ENCODE measurements at places on chromosomes 6 and 20.

GRCh38 chr6:33075568-33076405 lies at the start of gene HLA-DPB1:
TSS of gene HLA-DPB1 (plus strand) at chr6:33075990. CDS start at chr6:33076042, 52 bp downstream.
- DNase-seq: no peak

GRCh38 chr20:51425347-51426106 lies 117.0 kb downstream of the NFATC2 start:
- no peak for DNase-seq

DNA sequence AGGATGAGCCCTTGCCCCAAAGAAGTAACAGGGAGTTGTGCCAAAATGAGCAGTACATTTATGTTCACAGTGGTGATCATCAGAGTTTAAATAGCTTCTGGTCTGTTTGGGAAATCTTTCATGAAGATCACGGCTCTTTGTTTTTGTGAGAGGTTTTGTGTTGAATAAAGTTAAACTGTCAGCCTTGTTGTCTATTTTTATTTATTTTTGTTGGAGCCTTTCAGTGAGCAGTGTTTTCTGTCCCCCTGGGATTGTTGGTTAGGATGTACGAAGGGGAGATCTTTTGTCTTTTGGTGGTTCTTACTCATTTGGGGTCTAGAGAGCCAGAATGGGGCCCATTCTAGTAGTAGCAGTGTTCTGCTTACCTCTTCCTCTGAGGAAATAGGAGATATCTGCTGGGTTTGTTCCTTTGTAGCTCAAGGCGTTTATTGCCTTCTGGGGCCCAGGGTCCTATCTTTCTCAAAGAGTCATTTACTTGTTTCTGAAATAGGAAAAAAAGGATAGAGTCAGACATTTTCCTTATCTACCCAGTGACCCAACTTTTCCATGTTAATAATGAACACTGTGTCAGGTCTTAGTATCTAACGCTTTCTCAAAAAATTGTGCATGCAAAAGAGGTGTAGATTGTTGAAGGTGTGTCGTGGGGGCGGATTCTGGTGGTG lies 157.4 kb downstream of the JARID2 start:
- DNase-seq: no peak

- no peak for DNase-seq
These were observed 21.7 kb downstream of the YTHDF1 start for GRCh38 chr20:63194007-63194796.

DNA sequence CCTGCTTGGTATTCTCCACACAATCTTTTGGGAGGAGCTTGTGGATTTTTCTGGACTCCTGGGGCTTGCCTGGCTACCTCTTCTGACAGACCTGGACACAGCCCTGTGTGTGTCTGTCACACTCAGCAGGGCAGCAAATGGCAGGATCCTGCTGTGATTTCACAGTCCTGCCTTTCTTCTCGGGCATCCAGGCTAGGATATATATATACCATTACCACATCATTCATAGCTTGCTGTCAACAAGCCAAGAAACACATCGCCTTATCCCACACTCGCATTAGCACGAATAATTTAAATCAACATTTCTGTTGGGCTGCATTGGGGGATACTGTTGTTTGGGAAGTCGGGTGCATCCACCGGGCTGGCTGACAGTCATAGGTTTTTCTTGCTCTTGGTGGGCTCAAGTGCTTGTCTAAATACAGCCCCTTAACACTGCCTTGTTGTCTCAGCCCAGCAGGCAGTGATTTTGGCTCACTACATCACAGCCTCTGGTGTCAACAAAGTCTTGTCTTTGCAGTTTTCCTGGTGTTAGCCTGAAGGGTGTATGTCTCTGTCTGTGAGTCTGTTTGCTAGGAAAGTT lies 154.9 kb upstream of the FERMT1 start:
- no peak for DNase-seq

GRCh38 chr6:134863763-134864510 lies 86.0 kb downstream of the ALDH8A1 start:
- DNase-seq: no peak

DNA sequence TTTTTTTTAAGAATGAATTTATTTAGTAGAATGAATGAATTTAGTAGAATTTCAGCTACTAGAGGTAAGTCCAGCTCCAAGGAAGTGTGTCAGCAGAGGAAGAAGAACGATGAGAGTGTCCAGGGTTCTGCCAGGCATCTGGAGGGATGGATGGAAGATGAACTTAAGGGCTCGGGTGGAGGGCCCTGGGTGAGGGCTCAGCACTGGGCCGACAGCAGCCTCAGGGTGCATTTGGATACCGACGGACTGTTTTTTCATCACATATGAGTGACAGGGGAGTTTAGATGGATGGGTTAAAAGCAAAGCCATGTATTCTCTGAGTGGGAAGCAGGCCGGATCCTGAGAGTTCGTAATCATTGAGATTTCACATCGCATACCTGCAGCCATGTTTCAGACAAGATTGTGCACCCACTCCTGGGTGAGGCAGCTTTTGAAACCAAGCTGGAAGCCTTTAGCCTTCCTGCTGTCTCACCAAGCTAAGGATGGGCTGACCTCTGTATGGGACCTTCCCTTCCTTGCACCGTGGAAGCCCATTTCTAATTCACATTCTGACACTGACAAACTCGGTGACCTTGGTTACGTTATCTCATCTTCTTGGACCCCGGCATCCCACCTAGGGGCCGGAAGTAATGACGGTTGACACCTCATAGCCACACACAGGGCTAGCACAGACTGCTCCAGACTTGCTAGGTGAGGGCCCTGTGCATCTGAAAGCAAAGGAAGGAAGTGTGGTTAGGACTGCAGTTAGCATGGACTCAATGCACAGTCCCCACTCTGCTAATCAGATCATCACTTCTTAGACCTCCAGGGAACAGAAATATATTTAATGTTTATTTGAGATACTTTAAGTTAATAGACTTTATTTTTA lies 228.5 kb downstream of the SLC24A3 start:
- no peak for DNase-seq

- no peak for DNase-seq
These were observed 55.1 kb upstream of the APCDD1L start for GRCh38 chr20:58570204-58570859.

GRCh38 chr6:81792826-81793225 lies 40.3 kb upstream of the TENT5A start:
- no peak for DNase-seq

- no peak for DNase-seq
These were observed 87.7 kb downstream of the HIVEP2 start for GRCh38 chr6:142857233-142857761.

DNA sequence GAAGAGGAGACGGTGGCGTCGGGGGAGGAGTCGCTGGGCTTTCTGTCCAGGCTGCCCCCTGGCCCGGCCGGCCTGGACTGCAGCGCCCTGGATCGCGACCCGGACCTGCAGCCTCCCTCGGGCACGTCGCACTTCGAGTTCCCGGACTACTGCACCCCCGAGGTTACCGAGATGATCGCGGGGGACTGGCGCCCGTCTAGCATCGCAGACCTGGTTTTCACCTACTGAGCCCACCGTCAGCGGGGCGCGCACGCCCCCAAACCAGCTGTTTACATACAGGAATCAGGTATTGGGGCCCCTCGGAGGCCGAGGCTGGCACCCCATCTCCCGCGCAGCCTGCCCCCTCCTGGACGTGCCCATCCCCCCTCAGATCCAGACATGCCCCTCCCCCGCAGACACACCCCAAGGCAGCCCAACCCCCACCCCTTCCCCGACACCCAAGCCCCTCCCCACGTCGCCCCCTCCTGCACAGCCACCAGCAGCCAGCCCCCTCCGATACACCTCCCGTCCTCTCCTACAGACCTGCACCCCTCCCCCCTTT lies 1.4 kb downstream of the SOX12 start:
- DNase-seq: peak; percentile 52

- no peak for DNase-seq
These were observed 28.8 kb downstream of the METTL24 start for GRCh38 chr6:110329348-110329713.

DNA sequence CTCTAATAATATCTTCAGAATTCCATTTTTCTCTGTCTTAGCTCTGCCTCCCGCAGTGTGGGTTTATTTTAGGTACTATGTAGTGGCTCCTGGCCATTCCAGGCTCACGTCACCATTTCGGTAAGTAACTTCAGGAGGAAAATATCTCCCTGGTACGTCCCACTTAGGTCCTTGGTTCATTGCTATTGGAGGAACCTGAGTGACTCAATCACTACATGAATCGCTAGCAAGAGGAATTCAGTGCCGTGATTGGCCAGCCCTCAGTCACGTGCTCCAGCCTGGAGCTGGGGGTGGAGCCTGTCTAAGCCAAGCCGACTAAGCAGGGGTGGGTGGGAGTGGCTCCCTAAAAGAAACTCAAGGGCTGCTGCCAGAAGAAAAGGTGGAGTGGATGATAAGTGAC lies 67.3 kb upstream of the E2F3 start:
- DNase-seq: no peak

DNA sequence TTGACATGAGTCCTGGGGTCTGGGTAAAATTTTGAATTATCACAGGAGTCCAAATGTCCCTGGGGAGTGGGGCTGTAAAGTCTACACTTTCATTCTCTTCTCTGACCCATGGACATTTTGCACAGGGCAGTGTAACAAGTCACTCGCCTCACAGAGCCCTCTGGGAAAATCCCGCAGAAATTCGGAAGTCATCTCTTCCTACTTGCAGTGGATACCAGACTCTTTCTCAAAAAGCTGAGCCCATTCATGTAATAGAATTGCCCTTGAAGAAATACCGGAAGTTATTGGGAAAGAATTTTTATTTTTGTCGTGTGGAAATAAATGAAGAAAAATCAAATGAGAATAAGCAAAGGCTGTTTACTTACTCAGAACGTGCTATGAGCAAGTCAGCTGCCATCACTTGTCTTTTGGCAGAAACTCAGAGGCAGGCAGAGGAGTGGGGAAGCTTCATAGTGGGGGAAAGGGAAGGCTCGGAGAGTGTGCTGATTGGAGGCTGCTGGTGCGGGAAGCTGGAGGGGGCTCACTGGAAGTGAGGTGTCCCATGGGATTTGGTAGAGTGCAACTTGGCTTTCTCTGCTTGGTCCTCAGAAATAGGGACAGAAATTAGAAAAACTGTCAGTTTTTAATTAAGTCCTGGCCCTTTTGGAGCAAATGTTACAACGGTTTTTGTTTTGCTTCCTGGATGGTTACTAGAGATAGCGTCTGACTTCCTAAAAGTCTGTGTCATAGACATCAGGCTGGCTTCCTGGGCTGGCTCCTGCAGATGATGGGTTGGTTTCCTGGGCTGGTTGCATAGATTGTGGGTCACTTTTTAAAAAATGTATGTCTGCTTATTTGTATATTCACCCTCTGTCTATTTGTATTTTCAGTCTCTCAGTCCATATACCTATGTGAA lies 79.8 kb upstream of the EEF1E1 start:
- no peak for DNase-seq

GRCh38 chr6:149934249-149935156 lies 7.3 kb upstream of the ULBP2 start:
- no peak for DNase-seq

DNA sequence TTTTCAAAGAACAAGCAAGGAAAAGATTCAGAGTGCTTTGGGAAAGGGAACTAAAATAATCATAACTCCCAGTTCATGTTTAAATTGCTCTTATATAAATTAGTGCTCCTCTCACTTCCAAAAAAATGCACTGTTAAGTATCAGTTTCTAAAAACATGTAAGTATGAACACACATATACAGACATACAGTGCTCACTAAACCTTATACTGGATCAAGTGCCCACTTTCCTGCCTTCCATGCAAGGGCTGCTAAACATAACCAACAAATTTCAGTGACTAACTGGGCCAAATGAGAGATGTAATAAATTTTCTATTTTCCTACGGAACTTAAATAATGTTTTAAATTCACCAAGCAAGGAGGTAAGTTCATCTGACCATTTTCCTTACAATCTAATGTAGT lies 6.4 kb downstream of the TFAP2A start:
- no peak for DNase-seq

GRCh38 chr6:111185954-111186353 lies 98.7 kb downstream of the SLC16A10 start:
- DNase-seq: no peak

DNA sequence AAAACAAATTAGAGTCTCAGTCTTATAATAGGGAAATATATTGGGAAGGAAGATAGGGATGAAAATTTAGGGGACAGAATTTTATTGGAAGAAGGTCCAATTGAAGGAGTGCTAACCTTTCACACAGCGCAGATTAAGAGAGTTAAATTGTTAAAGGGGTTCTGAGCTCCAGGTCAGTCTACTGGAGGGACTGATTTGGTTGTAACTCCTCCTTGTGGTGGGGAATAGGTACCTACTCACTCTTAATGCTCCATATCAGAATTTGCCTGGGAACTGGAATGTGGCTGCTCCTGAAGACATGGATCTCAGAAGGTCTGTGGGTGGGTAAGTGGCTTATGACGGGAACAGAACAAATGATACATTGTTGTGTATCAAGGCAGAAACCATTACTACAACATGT lies 143.5 kb downstream of the FLRT3 start:
- no peak for DNase-seq

DNA sequence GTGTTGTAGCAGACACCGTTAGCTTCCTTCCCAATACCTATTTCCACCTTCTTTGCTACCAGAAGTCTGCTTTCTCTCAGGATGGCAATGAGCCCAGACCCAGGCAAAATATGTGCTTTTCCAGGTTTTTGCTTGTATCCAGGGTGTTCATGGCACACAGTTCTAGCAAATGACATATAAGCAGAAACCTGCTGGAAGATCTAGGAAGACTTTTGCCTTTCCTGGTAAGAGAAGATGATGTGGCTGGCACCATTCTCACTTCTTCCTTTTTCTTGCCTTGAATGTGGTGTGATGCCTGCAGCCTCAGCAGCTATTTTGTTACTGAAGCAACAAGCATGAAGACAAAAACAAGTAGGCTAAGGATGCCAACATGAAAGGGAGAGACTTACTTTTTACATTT lies 19.2 kb upstream of the TBC1D22B start:
- no peak for DNase-seq

- peak; percentile 40 for DNase-seq
These were observed at the start of gene PERP for GRCh38 chr6:138107078-138107751. TSS of gene PERP (minus strand) at chr6:138107419. CDS start at chr6:138107340, 79 bp downstream.

DNA sequence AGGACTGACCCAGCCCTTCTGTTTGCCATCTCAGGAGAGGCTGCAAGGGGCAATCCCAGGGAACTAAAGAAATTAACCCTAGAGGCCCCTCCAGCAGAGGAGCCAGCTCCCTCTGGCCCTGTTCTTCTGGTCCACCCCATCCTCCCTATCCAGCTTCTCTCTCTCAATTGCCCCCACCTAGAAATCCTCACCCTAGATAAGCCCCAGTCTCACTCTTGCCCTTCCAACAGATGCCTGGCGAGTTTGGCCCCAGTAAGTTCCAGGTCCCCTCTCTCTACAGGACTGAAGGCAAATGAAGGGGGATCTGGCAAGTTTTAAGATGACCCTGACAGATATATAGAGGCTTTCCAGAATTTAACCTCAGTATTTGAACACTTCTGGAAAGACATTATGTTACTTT lies 134.0 kb downstream of the THBS2 start:
- DNase-seq: no peak

DNA sequence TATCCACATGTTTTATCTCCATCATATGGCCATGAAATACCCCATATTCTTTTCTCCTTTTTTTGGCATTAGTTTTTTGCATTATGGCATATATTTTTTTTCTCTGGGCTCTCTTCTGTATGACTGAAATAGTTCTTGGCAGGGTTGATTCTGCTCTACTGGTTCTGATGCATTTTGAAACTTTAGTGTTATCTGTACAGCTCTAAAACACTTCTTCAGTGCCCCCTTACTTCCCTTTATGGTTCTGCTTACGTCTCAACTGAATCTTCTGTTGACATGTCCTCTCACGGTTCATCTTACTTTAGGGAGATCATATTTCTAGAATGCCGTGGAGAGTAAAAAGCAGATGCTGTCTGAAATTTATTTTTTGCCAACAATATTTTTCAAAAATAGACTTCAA lies 23.2 kb upstream of the TXNDC5 start:
- no peak for DNase-seq

All from NCI-H510A (cell line).